ENCODE measurements at places on chromosomes 16 and 17.

GRCh38 chr17:35727635-35728034 lies 3.8 kb upstream of the RASL10B start:
- DNase-seq = no peak

GRCh38 chr16:70453892-70454221 lies 538 bp upstream of the FCSK start:
- no peak for DNase-seq

- DNase-seq = no peak
Measured at GRCh38 chr17:44318077-44318892, 6.3 kb downstream of the SLC25A39 start.

DNA sequence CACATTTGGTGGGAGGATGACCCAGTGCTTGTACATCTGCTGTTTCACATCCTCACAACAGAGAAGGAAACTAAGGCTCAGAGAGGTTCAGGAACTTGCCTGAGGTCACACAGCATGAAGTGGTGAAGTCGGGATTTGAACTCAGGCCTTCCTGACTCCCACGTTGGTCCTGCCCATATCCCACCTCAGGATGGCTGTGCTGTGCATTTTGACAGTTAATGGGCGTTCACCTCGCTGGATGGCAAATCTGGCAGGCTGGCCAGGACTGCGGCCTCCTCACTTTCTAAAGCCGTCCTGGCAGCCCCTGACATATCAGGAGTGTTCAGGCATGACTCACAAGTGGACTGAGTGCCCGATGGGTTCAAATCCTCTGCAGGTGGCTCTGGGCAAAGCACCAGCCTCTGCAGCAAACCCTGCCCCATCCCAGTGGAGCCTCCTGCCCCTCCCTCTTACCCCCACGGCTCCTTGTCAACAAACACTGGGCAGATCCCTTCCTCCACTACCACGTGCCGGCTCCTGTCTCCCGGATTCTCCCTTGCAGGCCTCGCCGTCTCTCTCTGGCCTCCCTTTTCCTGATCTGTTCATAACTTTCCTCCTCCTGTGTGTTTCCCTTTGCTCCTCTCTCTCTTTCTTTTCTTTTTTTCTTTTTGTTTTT lies 29.2 kb downstream of the SOCS3 start:
- DNase-seq = no peak

DNA sequence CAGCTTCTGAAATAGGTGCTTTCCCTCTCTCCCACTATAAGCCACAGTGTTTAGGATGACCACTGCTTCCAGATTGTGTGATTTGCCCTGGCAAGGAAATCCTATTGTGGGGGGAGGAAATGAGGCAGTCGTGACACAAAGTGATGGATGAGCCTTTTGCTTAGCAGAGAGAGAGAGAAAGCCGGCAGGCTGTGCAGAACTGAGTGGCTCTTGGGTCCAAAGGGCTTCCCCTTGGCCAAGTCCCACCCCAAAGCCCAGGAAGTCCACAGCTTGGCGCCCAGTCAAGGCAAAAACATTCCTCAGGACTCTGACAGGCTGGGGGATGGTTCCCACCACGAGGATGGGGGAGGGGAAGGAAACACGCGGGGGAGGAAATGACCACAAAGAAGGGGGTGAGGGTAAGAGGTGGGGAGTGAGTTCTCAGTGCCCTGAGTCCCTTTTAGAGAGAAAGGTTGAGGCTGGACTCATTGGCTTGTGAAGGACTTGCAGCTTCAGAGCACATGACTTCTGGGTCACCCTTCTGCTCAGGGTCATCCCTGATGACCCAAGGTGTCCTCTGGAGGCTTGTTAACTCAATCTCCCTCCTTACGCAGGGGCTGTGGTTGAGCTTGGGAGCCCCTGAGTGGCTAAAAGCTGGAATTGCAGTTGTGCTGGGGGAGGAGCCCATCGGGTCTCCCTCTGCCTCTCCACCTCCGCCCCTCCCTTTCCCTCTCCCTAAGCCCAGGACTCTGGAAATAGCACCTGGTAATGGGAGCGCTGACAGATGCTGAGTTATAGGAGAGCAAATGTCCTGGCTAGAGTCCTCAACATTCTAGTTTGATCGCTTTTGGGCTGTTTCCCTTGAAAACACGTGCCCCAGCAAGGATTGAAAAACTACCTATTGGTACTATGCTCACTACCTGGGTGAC lies 10.3 kb upstream of the MSL1 start:
- peak; percentile 73 for DNase-seq

DNA sequence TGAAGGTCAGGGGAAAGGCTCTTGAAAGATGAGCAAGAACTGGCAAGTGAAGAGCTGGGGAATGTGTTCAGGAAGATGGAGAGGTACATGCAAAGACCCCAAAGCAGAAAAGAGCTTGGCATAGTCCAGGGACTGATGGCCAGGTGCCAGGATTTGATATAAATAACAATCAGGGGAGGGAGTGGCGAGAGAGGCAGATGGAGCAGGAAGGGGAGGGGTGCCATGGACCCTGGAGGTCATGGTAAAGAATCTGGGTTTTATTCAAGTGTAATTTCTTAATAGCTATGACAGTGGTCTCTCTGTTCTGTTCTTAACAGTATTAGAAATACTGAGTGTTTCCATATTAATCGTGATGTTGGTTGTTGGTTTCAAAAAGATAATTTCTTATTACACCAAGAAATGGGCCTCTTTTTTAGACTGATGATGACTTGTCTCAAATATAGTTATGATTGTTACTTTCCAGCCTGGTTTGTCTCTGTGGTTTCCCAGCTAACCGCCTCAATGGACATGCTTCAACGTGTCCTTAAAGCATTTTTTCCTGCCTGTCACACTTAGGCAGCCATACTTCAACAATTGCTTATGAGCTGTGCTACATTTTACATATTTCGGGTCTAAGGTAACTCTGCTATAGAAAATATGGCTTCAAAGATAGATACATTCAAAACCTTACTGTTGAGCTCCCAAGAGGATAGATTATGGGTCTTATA lies 49.4 kb downstream of the MYH10 start:
- no peak for DNase-seq

DNA sequence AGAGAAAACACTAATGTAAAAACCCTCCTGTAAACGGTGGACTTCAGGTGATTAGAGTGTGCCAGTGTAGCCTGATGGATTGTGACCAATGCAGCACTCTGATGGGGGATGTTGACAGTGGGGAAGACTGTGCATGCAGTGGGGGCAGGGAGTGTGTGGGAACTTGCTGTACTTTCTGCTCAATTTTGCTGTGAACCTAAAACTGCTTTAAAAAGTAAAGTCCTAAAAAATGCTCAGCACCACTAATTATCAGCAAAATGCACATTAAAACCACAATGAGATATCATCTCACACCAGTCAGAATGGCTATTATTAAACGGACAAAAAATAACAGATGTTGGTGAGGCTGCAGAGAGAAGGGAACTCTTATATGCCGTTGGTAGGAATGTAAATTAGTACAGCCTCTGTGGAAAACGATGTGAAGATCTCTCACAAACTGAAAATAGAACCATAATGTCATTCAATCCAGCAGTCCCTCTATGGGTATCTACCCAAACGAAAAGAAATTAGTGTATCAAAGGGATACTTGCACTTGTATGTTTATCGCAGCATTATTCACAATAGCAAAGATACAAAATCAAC lies 9.7 kb upstream of the ULK2 start:
- DNase-seq = no peak

GRCh38 chr16:66205287-66206231 lies 160.9 kb upstream of the CDH5 start:
- DNase-seq = no peak

DNA sequence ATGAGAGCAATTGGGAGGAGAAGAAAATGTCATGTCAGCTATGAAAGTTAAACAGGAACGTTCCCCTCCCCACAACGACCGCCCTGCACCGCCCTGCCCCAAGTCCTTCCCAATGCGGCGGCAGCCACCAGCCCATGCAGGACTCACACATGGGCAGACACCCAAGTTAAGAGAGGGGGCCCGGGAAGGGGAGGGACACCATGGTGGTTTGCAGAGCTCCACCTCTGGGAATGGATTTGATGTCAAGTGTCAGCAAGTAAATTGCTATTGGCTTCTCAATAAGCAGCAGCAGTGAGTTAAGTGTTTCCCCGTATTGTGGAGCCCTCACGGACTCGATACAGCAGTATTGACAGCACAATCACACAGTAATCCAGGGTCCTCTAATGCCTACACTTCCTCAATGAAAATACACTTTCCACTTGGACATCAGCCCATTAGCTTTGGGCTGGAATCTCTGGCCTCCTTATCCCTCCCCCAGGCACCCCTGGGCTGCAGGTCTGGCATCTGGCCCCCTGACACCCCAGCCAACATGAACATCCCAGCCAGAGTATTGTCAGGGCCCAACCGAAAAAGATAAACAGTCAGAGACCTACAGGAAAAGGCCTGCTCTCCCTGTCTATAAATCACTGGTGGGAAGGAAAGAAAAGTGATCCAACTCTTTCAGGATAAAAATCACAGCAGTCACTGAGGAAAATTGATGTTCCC lies 22.6 kb downstream of the ZFHX3 start:
- DNase-seq = no peak

- no peak for DNase-seq
Measured at GRCh38 chr17:40529991-40530390, 28.6 kb upstream of the TNS4 start.

- no peak for DNase-seq
Measured at GRCh38 chr16:88923450-88923849, 53.6 kb downstream of the CBFA2T3 start.
